ENCODE measurements at places on chromosomes 1 and 21.

- H3K4me1 ChIP-seq: no peaks in the 10 kb centered on the region
- no peak overlapping the region for H3K27ac ChIP-seq
- no peak for DNase-seq
- H3K4me3 ChIP-seq: no peak overlapping the region
Observed at GRCh38 chr1:72606216-72606810, 324.0 kb upstream of the NEGR1 start.

- no peak for DNase-seq
- no peak overlapping the region for H3K27ac ChIP-seq
- peaks cover 53% of the 10 kb centered on the region for H3K27me3 ChIP-seq
- no peaks in the 10 kb centered on the region for H3K4me1 ChIP-seq
- H3K36me3 ChIP-seq: no peaks in the 10 kb centered on the region
- H3K4me3 ChIP-seq: no peak overlapping the region
Observed at GRCh38 chr1:153447498-153448170, 12.8 kb downstream of the S100A7 start.

GRCh38 chr1:203765029-203765837 lies at the start of gene LAX1:
Gene LAX1, plus strand, starts transcription at chr1:203765183. Its CDS starts 383 bp downstream, at chr1:203765566.
- peak within 1 kb of the TSS; percentile 95 for H3K27ac ChIP-seq
- peak; percentile 83 for DNase-seq
- H3K4me1 ChIP-seq: peaks cover 43% of the 10 kb centered on the region
- H3K27me3 ChIP-seq: no peaks in the 10 kb centered on the region
- no peaks in the 10 kb centered on the region for H3K36me3 ChIP-seq

DNA sequence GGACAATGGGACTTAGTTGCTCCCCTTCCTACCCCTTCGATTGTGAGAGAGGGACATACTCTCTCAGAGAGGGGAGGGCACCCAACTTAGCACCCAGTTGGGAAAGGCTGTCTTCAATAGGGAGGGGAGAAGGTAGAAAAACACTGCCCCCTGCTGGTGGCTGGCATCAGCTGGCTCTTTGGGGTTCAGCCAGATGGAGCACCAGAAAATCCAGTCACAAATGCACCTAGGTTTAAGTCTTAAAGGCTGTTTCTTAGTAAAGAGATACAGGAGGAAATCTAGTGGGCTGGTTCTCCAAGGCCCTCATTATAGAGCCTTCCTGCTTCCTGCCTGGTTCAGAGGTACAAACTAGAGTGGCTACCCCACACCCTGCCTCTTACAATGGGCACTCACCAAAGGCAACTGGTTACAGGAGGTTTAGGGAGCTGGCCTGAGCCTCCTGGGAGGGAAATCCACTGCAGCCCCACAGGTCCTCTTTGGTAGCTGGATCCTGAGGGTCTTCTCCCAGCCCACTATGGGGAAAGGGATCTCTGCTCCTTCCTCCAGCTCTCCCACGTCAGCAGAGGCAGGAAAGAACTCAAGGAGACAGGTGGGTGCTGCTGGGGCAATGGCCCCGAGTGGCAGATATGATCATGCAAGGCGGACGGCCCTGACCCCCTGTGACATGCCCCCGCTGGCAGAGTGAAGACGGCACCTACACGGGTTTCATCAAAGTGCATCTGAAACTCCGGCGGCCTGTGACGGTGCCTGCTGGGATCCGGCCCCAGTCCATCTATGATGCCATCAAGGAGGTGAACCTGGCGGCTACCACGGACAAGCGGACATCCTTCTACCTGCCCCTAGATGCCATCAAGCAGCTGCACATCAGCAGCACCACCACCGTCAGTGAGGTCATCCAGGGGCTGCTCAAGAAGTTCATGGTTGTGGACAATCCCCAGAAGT lies 28.3 kb downstream of the EIF2D start:
- peaks cover 89% of the 10 kb centered on the region for H3K4me1 ChIP-seq
- H3K4me3 ChIP-seq: peak overlapping the region; percentile 91
- H3K36me3 ChIP-seq: peaks cover 27% of the 10 kb centered on the region
- peak; percentile 86 for DNase-seq
- no peaks in the 10 kb centered on the region for H3K27me3 ChIP-seq
- peak overlapping the region; percentile 100 for H3K27ac ChIP-seq

GRCh38 chr21:37445228-37445627 lies 78.7 kb downstream of the DYRK1A start:
- DNase-seq: no peak
- H3K27ac ChIP-seq: no peak overlapping the region
- peaks cover 67% of the 10 kb centered on the region for H3K4me1 ChIP-seq
- H3K4me3 ChIP-seq: no peak overlapping the region
- H3K27me3 ChIP-seq: no peaks in the 10 kb centered on the region

GRCh38 chr1:28200234-28200873 lies 23.9 kb upstream of the PTAFR start:
- peaks cover 53% of the 10 kb centered on the region for H3K4me1 ChIP-seq
- H3K4me3 ChIP-seq: peak overlapping the region; percentile 84
- peak overlapping the region; percentile 93 for H3K27ac ChIP-seq
- DNase-seq: no peak

GRCh38 chr1:173126421-173126820 lies 75.7 kb upstream of the TNFSF18 start:
- peaks cover 5% of the 10 kb centered on the region for H3K27me3 ChIP-seq
- DNase-seq: no peak
- H3K27ac ChIP-seq: no peak overlapping the region
- no peaks in the 10 kb centered on the region for H3K36me3 ChIP-seq
- no peak overlapping the region for H3K4me3 ChIP-seq

GRCh38 chr1:81224222-81224621 lies 576.5 kb upstream of the ADGRL2 start:
- no peaks in the 10 kb centered on the region for H3K4me1 ChIP-seq
- no peaks in the 10 kb centered on the region for H3K36me3 ChIP-seq
- H3K4me3 ChIP-seq: no peak overlapping the region
- no peaks in the 10 kb centered on the region for H3K27me3 ChIP-seq
- H3K27ac ChIP-seq: no peak overlapping the region

DNA sequence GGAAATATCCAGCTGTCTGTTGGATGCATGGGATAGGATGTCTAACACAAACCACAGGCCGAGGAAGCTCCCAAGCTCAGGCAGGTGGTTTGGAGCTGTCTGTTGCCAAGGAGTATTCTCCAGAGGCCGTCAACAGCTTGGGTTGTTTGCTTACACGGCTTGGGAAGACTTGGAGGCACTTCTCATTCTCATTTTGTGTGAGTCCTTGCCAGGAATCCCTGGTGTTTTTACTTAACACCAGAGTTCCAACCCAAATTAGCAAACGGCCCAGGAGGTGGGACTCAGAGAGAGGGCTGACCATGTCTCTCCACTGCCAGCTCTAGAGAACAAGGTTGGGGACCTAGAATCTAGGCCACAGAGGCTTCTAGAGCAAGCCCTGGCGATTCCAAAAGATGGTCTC lies 72.7 kb upstream of the FAM20B start:
- H3K27ac ChIP-seq: no peak overlapping the region
- H3K27me3 ChIP-seq: no peaks in the 10 kb centered on the region
- no peak overlapping the region for H3K4me3 ChIP-seq
- no peaks in the 10 kb centered on the region for H3K36me3 ChIP-seq
- H3K4me1 ChIP-seq: no peaks in the 10 kb centered on the region

All from natural killer cell treated with Interleukin-12 subunit alpha and Interleukin-12 subunit beta and Interleukin-15 and Interleukin-18, amount 100 ng/mL, for 72 hours (primary cell).